ENCODE measurements at places on chromosomes 7 and 10.

DNA sequence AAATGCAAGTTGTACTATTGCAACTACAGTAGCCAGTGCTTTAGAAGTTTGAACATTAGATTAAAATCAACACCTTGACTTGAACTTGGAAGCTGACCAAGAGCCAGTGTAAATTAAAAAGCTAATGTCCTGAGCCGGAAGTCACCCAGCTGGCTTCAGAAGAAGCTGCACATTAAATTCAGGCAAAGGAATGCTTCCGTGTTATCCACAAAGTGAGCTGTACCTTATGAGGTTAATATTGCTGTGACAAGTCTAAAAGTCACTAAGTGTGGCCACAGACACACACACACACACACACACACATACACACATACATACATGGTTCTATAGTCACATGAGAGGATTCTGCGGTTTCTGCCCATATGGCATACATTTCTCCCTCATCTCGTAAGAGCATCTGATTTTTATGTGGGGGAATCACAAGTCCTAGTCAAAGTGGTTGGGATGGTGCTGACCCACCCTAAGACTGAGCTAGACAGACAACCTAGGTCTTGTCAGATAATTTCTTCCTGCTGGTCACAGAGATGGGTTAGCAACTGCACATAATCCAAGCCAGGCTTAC lies 612.9 kb downstream of the SORCS1 start:
- DNase-seq, result no peak

- no peak for DNase-seq
Measured at GRCh38 chr7:131431289-131431688, 103.6 kb downstream of the MKLN1 start.

GRCh38 chr7:27697861-27698430 lies 35.3 kb upstream of the HIBADH start:
- DNase-seq, result no peak

DNA sequence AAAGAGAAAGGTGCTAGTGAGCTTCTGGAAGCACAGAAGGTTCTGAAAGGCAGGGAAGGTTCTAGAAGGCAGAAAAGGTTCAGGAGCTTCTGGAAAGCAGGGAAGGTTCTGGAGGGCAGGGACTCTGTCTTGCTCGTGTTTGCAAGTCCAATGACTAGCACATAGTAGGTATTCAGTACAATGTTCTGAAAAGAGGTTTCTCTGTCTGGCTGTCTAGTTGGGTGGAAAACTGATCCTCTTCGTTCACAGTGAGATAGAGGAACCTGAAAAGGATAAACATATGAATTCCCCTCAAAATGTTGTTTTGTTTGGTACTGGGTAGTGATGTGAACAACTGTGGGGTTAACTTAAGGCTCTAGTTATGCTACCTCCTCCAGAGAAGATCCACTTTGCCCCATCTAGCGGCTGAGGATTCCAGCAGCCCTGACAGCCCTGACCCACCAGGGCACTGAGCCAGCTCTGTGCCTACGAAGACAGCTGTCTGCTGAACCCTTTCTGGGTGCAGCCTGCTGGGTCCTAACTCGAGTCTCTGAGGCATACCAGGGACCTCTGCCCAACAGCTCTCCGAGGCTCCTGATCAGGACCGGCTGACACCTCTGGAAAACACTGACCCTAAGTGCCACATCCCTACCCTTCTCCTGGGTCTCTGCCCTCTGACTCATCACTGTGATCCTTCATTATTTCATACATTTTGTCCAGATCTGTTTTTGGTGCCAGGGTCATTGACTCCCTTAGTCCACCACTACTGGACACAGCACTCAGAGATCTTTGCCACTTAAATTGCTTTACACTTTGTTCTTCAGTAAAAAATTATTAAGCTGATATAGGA lies 15.4 kb downstream of the PTPRN2 start:
- DNase-seq, result no peak

DNA sequence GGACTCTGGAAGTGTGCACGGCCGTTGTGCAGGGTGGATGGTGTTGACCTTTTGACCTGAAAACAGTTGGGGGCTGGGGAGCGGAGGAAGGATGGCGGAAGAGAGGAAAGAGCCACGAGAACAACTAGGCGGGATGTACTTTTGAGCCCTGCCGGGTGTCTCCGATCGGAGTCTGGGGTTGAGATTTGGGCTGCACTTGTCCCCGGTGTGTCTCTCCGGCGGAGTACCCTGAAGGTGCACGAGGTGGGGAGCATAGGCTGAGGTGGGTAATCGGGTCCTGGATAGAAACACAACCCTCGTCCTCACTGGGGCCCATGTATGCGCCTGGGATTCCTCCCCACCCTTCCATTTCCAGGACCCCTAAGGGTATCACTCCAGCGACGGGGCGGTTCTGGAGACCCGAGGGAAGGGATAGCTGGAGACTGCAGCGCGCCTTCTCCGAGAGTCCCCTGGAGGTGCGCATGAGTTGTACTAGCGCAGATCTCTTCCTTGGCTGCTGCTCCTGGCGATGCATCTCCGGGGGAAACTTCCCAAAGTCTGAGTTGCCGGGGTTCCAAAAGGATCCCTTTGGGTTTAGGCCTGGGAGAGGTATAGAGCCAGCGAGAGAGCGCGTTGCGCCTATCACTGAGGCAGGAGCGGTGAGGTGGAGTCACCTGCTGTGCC lies 4.6 kb upstream of the HMX2 start:
- DNase-seq, result peak; percentile 61

- no peak for DNase-seq
Measured at GRCh38 chr7:39033885-39034624, 56.3 kb downstream of the POU6F2 start.

DNA sequence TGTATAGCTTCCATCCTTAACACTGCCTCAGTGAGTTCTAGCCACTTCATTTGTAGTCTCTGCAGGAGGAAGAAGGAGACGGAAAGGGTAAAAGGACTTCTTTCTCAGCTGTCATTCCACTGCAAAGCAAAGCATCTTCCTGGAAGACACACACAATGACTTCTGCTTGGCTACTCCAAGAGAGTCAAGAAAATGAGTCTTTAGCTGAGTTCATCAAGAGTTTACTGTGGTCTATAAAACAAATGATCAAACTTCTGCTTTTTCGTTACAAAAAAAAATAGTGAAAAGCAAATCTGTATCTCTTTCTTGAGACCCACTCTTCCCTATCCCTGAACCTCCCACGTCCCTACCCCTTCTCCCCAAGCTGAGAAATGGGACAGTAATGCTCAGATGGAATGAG lies 205.0 kb upstream of the AHR start:
- no peak for DNase-seq

DNA sequence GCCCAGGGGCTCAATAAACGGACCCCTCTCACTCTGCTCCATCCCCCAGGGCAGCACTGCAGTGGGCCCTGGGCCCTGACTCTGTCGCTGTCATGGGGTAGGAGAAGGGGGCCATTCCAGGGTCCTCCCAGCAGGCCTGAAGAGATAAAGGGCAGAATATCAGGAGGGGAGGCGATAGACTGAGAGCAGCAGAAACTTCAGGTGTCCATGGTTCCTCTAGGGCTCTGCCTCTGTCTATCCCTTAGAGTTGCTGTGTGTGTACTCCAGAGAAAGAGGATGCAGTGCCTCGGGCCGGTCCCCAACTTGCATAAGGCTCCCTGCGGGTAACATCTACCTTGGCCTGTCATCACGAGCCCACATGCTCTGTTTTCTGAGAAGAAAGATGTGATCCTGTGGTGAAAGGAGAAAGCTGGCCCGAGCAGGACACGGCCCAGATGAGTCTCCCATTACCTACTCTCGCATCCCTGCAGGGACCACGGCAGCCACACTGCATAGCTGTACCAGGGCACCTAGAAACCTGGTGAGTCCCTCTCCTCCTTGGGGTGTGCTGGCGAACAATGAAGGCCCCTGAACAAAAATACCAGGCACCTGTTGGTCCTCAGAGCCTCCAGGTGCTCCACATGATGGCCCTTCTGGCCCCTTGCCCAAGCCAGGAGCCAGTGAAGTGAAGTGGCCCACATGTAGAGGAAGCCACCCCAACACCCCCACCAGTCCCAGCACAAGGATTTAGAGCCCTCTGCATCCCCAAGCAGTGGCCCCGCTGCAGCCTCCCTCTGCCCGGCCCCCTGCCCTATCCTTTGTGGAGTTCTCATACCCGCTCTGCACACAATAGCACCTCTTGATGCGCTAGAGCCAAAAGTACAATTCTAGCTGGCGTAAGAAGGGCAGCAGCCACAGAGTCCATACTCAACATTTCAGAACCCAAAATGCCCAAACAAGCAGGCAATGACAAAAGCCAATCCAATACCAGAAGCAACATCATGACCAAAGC lies 106.8 kb downstream of the ARHGAP22 start:
- peak; percentile 21 for DNase-seq

DNA sequence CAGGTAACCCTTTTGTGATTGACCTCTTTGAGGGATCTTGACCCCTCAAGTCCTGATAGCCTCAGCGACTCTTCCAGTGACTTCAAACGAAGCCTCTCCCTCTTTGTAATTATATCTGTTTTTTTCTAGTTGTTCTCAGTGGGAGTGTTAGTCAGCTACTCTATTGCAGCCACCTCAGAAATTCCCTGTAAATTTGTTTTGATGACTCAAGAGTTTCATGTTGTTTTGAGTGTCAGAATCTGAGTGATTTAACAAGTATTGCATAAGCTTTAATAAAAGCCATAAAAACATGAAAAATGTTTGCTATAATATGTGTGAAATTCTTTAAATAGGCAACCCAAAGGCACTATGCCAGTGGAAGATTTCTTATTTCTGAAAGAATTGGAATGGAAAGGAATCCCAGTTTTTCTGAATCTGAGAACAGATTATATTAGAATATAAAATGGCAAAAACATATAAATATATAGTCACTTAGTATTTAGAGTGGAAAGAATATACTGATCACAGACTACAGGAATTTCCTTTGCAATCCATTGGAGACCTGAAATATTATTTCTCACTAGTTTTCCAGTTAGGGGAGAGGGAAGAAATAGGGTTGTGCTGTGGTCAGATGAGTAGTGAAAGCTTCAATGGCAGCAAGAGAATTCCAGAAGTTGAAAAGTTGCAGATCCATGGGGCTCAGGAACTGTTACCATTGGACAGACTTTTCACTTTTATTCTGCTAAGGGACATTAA lies 94.4 kb upstream of the SEMA3C start:
- DNase-seq, result no peak

GRCh38 chr7:75756991-75757676 lies 14.9 kb downstream of the CCL26 start:
- DNase-seq, result no peak

DNA sequence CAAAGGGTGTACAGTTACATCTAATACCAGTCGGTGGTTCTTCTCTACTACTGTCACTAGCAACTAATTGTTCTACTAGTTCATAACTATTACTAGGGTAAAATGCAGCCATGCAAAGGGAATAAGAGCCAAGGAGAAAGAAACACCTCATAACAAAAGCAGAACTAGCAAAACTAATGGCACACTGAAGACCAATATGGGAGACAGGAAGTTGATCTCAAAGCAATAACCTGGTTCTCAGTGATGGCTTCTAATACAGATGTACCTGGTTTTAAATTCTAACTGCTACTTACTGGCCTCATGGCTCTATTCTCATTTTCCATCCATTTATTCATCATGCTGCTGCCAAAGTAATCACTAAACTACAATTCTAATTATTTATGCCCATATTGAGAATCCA lies 170.3 kb downstream of the SEMA3E start:
- DNase-seq, result no peak

DNA sequence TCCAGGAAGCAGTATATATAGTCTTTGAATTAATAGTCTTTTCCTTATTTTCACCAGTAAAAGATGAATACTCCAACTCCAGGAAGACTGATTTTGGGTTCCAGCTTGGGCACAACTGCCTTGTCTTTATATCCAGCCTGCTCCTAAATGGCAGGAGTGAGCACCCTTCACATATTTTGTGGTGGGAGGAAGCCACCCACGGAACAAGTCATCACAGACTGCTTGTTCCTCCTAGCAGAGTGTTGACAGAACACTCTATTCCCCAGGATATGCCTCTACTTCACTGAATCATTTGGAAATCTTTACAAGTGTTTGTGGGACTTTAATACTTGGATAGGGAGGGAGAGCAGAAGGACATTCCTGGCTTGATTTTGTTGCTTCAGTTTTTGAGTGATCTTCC lies 31.7 kb downstream of the ITPRID1 start:
- no peak for DNase-seq

- DNase-seq, result no peak
Measured at GRCh38 chr7:1520539-1521234, 9.8 kb upstream of the MAFK start.

- DNase-seq, result no peak
Measured at GRCh38 chr10:111593578-111593977, 516.7 kb downstream of the ADRA2A start.
